Erythroblast (primary cell): ENCODE measurements at places on chromosomes 13 and 19.
A peak's percentile ranks its signal among the peaks of the same experiment; 100 is the strongest.

DNA sequence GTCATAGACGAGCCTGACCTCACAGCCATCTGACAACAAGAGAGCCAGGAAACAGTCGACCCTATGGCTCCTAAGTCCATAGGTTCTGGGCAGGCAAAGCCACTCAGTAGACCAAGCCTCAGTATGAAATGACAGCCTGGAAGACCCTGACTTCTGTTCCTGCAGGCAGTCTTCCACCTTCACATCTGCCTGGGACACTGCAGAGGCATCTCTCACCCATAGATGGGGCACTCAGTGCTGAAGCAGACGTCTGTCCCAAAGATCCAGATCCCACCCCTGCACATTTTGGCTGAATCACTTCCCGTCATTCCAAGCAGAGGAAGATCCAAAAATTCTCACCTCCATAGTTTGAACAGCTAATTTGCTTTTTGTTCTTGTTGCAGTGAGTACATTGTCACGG is 139.3 kb upstream of the ZNF507 start:
- no peak for DNase-seq

- no peak for DNase-seq
Measured at GRCh38 chr19:11164296-11164695, 8.7 kb upstream of the SPC24 start.

- DNase-seq, result no peak
Measured at GRCh38 chr19:32674153-32674930, 638 bp downstream of the ANKRD27 start.

GRCh38 chr19:33804021-33804799 is 7.5 kb downstream of the KCTD15 start:
- no peak for DNase-seq

GRCh38 chr13:84430015-84430414 is 547.7 kb upstream of the SLITRK1 start:
- DNase-seq, result no peak

GRCh38 chr13:46899801-46900200 is 2.9 kb upstream of the HTR2A start:
- no peak for DNase-seq

DNA sequence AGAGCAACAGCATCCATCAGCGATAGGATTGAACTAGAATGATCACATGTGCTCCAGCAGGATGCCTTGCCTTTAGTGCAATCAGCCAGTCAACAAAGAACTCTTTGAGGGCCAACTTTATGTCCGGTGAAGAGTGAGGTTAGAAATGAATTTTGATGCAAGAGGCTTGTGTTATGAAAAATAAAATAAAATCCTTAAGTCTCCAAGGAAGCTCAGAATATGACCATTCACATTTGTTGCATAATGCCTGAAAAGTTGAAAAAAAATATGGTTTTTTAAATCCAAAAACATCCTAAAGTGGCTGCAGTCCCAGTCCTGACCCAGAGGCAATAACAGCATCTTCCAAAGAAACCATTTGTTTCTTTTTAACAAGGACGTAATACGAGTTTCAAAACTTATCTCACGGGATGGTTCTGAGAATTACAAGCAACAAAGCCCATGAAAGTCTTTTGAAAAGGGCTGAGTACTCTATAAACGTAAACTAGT is 61.3 kb downstream of the DCLK1 start:
- DNase-seq, result no peak

GRCh38 chr13:20461481-20461859 is 64.2 kb downstream of the CRYL1 start:
- DNase-seq, result no peak

DNA sequence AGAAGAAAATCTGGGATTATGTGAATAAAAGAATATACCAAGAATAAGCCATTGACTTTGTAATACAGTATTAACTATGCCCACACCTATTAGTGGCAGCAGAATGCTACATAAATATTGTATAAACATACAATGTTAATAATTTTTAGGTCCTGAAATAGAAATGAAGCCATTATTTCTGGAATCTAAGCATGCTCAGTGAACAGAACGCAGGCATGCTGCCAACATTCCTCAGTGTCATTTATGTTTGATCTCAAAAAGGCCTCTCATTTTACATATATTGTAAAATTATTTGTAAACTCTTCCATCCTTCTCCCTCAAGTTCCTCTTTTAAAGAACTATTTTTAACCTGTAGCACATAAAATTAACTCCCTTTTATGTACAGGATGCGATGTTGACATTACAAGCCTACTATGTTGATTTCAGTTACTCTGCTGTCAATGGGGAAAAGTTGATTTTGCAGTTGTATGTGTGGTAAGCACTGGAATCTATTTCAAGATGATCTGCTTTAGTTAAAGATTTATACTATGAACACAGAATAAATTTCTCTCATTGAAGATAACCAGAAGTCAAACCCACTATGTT is 118.8 kb downstream of the VWA8 start:
- DNase-seq, result no peak

- no peak for DNase-seq
Measured at GRCh38 chr19:10615429-10616023, 9.8 kb upstream of the SLC44A2 start.

- no peak for DNase-seq
Measured at GRCh38 chr19:2213799-2214198, 22.3 kb downstream of the PLEKHJ1 start.

- DNase-seq, result peak; percentile 16
Measured at GRCh38 chr13:98548230-98548629, 28.7 kb downstream of the STK24 start.

DNA sequence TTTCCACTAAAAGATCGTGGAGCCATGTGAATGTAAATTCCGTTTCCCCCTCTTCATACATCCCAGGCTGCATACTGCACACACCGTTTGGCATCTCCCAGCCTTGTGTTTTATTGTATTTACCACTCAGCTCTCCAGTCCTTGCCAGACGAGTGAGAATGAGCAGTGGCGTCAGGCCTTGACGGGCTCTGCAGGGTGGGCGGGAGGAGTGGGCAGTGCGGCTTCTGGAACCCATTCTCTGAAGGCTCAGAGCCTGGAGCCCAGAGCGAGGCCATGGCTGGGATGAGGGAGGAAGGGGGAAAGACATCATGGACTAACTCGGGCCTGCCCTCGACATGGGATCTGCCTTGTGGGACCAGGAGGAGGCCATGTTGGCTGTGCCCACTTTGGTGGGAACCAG is 25.1 kb downstream of the BICRA start:
- no peak for DNase-seq

- no peak for DNase-seq
Measured at GRCh38 chr13:41013835-41014234, 5.3 kb downstream of the ELF1 start.
